ENCODE measurements at places on chromosomes 16 and 17.

DNA sequence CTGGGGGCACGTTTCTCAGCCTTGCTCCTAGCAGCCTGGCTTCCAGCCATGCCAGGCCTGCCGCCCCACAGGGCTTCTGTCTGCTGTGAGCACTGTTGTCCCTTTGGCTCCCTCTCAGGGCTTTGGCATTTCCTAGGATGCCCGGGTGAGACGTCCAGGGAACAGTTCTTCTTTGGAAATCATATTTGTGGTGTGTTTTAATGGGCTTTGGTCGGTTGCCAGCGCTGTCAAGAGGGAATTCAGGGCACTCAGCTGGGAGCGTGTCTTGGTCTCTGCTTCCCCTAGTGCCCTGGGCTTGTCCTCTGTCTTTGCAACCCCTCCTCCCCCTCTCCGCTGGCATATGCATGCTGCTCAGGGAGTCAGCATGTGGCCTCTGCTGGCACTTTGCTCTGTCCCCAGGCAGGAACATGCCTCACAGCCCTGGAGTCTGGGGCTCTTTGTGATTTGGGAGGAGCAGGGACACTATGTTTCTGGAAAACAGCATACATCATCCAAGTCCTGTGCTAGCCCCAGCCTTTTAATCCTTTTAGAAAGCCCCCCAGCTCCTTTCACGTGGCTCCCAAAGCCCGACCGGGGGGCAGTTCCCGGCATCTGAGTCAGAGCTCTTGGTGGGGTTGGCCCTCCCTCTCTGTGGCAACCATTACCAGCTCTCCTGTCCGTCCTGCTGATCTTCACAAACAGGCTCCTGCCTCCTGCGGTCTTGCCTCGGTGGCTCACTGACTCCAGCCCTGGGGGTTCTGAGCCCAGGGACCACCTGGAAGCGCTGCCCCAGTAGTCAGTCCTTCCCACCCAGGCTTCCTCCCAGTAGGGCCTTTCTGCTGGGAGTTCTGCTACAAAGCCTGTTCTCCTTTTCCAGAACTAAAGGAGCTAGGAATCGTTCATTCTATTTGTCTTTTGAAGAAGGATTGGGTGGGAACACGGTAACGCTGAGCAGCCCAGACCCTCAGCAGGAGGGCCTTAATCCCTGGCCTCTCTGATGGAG lies 26.7 kb downstream of the SAP30BP start:
- DNase-seq = no peak

GRCh38 chr16:81623365-81624102 lies 155.6 kb upstream of the PLCG2 start:
- peak; percentile 63 for DNase-seq

GRCh38 chr17:27545562-27546229 lies 85.3 kb upstream of the LGALS9 start:
- DNase-seq = no peak

DNA sequence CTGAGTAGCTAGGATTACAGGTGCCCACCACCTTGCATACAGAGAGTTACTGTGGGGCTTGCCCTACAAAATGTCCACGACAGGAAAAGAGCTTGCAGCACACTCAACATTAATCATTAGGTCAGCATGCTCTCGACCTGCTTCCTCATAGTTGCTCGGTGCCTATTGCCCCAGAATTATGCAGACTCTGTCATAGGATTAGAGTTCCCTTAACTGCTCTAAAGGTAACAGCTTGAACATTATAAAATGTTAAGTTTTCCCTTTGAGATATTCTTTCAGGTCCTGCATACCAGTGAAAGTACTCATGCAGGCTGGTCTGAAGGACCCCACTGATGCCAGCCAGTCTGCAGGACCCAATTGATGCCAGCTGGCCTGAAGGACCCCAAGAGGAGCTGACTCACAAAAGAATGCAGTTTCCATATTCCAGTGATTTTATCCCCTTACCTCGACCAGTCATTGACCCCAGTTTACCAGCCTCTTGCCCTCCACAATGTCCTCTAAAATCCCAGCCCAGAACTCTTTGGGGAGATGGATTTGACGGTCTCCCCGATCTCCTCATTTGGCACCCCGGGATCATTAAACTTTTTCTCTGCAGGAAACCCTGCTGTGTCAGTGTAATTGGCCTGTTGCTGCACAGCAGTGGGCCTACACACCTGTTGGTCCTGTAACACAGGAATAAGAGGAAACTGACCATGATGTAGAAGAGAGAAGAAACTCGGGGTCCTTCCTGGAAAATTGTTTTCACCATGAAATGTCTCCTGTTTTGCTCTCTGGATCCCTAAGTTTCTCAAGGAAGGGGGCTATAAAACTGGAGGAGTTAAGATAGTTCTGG lies 10.6 kb downstream of the ICAM2 start:
- DNase-seq = no peak

DNA sequence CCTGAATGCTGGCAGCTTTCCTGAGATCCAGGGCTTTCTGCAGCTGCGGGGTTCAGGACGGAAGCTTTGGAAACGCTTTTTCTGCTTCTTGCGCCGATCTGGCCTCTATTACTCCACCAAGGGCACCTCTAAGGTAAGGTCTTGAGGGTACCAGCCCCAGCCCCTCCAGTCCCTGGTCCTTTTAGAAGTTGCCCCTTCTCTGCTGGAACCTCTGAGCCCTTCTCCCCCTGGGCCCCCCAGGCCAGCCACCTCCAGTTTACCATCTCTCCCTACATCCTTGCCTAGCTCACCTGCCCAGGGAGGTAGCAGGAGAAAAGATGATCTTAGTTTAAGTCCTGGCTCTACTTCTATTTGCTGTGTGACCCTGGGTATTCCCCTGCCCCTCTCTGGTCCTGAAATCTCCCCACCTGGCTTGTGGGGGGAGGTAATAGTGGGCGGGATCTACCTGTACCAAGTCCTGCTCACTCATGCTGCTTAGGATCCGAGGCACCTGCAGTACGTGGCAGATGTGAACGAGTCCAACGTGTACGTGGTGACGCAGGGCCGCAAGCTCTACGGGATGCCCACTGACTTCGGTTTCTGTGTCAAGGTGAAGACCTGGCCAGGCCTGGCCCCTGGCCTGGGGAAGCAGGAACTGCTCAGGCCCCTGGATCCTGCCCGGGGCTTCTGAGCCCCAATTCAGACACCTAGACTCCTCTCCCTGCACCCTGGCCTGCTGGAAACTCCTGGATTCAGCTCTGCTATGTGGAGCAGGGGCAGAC lies 6.5 kb downstream of the GRB7 start:
- no peak for DNase-seq

DNA sequence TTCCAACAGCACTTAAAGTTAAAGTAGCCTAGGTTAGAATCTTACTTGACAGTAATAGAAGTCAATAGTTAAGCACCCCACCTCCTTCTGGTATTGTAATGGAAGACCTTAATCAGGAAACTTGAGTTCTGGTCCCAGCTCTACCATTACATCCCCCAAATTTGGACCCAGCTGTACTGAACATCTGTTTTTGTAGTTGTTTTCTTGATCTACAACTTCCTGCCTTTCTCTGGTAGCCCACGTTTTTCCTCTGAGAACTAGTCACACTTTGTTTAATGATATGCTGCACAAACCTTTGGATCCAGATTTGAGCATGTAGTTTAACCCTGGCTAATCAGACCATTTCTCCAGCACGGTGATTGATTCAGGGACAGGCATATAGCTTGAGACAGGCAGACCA lies 505.0 kb downstream of the HS3ST4 start:
- no peak for DNase-seq

DNA sequence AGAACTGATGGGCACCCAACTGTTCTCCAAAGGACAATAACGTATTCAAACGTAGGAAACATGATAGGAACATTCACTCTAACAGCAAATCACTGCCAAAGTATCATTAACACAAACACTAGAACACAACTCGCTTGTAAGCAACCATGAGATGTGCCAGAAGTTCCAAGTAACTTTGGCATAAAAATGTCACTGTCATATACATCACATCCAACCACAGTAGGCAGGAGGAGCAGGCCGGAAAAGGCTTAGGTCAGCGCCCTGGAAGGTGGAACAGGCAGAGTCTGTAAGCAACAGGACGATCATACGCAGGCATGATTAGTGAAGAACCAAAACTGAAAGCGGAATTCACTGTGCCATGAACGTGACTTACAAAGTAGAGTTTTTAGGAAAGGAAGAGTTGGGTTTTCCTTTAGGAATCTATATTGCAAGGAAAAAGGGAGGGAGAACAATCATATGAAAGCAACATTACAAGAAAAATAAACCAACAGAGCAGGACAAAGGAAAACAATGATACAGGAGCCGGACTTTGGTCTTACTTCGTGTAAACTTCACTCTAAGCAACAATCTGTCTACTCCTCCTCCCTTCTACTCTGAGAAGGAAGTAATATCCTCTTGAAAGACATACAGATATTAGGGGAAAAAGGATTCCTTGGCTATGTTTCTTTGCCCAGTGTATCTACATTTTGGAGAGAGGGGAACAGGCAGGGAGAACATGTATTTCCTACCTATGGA lies 52.3 kb downstream of the YWHAE start:
- no peak for DNase-seq

DNA sequence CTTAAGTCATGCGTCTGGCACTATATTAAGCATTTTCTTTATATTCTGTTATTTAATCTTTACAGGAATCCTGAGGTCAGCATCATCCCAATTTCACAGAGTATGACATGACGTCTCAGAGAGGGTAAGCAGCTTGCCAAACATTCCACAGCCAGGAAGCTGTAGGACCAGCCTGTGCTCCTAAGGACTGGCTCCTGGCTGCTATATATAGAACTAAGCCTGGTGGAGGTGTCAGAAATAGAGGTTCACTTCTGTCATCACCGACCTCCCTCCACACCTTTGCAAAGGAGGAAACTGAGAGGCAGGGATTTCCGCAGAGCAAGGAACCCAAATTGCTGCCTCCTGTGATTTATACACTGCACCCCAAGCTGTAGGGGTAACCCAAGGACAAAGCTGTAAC lies 37.9 kb upstream of the NDRG4 start:
- no peak for DNase-seq

DNA sequence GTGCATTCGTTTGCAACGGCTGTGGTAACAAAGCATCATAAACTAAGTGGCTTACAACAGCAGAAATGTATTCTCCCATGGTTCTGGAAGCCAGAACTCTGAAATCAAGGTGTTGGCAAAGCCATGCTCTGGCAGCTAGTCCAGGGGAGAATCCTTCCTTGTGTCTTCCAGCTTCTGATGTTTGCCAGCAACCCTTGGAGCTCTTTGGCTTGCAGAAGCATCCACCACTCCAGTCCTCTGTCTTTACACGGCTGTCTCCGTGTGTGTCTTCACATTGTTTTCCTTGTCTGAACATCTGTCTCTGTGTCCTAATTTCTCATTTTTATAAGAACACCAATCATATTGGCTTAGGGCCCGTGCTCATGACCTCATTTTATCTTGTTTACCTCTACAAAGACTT lies 265.3 kb upstream of the HSBP1 start:
- no peak for DNase-seq

DNA sequence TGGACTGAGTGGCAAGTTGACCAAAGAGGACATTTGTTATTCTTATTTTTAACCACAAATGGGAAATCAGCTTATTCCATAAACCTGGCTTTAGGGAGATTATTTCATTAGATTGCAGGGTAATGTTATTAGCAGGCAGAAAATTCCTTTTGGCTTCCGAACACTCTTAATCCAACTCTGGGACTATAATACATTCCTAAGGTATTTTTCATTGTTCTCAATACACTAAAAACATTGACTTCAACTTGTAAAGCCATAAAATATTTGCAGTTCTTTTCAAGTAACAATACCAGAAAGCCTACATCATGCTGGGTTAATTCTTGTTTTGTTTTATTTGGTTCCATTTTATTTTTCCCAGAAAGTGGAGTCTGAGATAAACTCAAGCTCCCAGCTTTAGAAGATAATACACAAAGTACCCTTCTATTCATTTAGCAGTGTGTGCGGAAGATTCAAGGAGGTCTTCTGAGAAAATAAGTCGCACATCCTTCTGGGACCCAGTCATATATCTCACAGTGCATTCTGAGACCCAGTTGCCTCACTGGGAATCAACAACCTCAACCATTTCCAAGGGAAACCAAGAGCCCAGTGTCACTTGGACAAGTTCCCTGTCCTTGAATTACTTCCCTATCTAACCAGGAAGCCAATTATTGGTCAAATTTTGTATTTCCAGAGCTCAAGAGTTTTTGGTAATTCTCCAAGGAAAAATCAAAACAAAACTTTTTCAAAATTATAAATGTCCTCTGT lies 389.6 kb upstream of the DYNLRB2 start:
- DNase-seq = no peak

GRCh38 chr16:11740567-11740966 lies 2.1 kb downstream of the TXNDC11 start:
- DNase-seq = no peak

DNA sequence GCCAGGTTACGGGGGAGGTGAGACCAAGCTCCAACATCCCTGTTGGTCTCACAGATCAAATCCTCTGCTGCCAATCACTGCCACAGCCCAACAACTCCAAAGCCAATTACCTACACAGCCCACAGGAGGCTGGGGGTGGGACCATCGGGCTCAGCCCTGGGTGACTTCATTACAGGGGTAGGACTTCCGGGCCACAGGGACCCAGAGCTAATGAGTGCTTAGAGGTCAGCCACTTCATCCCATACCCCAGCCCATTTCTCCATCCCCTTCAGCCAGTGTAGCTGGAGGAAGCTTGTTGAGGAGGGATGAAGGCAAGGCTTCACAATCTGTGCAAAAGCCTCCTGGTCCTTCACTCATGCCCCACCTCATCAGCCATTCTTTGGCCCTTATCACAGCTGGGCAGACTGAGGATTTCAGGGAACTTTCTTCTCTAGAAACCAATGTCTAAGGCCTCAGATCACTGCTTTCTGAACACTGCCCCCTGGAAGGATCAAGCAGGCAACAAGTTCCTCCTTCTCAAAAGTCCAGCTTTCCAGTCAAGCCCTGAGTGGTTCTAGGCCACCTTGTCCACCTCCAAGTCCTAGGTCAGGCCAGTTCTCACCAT lies 5.8 kb downstream of the FOXN1 start:
- DNase-seq = no peak

DNA sequence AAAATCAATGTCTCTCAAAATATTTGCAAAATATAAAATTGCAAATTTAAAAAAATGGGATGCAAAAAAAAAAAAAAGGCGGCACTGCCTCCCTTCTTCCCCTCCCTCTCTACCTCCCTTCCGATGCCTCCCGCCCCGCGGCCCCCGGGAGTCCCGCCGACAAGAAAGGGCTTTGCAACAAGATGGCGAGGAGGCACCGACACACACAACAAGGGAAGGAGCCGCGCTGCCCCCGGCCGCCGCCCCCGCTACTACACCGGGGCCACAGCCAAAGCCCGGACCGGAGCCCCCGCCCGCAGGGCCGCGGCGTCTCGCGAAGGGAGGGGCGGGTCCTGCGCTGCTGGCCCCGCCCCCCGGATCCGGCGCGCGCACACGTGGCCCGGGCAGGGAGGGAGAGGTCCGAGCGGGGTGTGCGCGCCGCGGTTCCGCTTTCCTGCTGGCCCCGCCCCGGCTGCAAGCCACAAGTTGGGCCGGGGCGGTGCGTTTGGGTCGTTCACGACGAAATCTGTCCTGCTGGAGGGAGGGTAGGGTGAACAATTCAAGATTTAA lies at the start of gene MNT:
Gene MNT, minus strand, starts transcription at position 184 of the 549 bp plus-strand sequence. CDS start 348 bp downstream, outside the sequence.
- peak; percentile 96 for DNase-seq

DNA sequence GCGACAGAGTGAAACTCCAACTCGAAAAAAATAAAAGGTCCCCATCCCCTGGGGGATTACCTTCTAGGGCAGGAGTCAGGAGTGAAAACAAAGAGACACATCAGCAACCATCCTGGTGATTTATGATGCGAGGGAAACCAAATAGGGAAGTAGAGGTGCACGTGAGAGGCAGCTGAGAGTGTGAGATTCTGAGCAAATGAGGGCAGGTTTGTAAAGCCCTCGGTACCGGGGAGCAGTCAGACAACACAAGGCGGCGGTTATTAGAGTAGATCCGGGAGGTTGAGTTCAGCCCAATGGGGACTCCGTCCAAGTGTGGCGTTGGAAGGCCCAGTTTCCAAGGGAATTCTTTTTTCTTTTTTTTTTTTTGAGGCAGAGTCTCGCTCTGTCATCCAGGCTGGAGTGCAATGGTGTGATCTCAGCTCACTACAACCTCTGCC lies 7.4 kb upstream of the ARMC7 start:
- DNase-seq = peak; percentile 84

Data from KBM-7 (cell line).